NCI-H345 (cell line): ENCODE measurements at places on chromosomes 12 and 14.

GRCh38 chr14:104726600-104727451 lies 2.8 kb downstream of the ADSS1 start:
- DNase-seq: no peak

GRCh38 chr12:128245905-128246304 lies 21.1 kb upstream of the TMEM132C start:
- no peak for DNase-seq

DNA sequence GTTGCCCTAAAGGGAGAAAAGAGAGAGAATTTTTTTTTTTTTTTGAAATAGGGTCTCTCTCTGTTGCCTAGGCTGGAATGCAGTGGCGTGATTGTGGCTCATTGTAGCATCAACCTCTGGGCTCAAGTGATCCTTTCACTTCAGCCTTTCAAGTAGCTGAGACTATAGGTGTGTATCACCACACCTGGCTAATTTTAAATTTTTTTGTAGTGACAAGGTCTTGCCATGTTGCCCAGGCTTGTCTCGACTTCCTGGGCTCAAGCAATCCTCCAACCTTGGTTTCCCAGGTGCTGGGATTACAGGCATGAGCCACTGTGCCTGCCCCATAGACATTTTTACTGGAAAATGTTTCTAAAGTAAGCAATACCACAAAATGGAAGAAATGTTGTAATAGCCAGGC lies 36.8 kb downstream of the YARS2 start:
- DNase-seq: no peak

DNA sequence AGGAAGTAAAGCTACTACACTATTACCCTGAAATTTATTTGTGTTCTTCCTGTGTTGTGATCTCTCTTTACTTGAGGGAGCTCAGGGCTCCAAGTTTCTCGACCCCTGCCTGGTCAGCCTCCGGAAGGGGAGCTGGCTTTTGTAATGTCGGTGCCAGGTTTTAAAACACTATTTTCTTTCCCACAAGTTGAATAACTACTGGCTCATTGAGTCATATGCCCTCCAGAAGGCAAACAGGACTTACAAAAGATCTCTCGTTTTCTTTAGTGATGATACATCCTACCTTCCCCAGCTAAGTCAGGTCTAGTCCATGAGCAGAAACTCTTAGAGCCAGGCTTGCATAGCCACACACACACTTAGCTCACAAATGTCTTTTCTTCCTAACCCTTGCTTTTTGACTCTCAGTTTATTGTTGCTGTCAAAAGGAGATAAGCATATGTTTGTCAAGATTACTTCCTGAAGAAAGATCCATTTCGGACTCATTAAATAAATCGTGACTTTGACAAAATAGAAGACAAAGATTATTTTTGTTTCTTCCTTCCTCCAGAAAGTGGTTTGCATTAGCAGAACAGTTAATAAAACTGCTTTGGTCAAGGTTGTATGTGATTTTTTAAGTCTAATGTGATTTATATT lies 209.8 kb upstream of the FLRT2 start:
- DNase-seq: no peak

- DNase-seq: peak; percentile 56
Observed at GRCh38 chr12:94427501-94428381, 31.9 kb downstream of the CEP83 start.

GRCh38 chr12:28857369-28857768 lies 291.7 kb upstream of the FAR2 start:
- DNase-seq: no peak

DNA sequence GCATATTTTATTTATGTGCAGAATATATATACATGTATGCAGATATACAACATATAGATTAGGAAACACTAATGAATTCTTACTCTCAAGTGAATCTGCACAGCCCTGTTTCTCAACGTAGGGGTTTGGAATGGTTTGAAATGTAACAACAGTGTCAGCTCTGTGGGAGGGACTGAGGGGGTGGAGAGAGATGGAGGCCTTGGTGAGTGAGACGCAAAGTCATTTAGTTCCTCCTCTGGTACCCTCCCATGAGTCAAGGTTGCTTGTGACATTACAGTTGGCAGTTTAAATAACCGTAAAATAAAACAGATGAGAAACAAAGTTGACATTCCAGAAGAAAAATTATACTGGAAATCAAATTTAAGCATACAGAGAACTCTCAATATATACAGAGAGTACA lies 313.0 kb upstream of the PRKD1 start:
- DNase-seq: no peak

GRCh38 chr14:68879841-68880575 lies 87.1 kb upstream of the ZFP36L1 start:
- DNase-seq: no peak
